Endothelial cell of umbilical vein (primary cell): ENCODE measurements at places on chromosomes 13 and 19. TPM values are rescaled to one million over a fixed set of nuclear protein-coding genes. Genes with fewer than 3 reads are reported as not detected.

GRCh38 chr19:4267901-4268815 lies 10.9 kb upstream of the SHD start:
- no peaks in the 10 kb centered on the region for H3K36me3 ChIP-seq
- H3K4me1 ChIP-seq = no peaks in the 10 kb centered on the region
- H3K27ac ChIP-seq = no peak overlapping the region
- no peak for DNase-seq
- no peaks in the 10 kb centered on the region for H3K27me3 ChIP-seq

DNA sequence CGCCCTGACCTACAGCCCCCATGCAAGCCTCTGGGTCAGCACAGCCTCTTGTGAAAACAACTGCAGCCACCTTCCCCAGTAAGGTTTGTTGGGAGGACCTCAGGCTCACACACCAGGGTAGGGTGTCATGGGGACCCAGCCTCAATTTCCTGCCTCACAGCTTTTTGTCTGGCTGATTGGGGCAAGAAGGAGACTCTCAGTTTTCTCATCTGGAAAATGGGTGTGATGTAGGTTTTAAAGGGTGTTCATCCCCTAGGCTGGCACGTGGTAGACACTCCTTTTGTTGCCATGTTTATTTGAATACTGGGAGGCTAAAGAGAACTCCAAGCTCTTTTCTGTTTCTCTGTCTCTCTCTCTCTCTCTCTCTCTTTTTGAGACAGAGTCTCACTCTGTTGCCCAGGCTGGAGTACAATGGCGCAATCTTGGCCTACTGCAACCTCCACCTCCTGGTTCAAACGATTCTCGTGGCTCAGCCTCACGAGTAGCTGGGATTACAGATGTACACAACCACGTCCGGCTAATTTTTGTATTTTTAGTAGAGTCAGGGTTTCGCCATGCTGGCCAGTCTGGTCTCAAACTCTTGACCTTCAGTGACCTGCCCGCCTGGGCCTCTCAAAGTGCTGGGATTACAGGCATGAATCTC lies 18.2 kb upstream of the PLAUR start:
- H3K27ac ChIP-seq = no peak overlapping the region
- H3K36me3 ChIP-seq = no peaks in the 10 kb centered on the region
- H3K4me1 ChIP-seq = no peaks in the 10 kb centered on the region
- H3K27me3 ChIP-seq = peaks cover 5% of the 10 kb centered on the region
- no peak overlapping the region for H3K4me3 ChIP-seq

DNA sequence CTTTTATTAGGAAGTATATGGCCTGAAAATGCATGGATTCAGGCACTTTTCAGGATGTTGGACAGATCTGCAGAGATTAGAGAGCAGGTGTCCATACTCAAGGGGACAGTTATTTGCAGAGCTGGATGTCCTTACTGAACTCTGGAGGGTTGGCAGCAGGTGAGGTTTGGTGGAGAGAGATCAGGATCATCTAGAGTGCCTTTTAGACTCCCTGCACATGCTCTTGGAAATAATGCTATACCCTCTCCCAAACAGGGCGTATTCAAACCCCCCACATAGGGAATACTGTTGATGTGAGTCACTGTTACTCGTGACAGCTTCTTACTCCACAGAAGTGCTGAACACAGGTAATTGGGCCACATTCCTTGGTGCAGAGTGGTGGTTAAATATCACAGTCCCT lies 725.7 kb upstream of the SGCG start:
- H3K4me3 ChIP-seq = no peak overlapping the region
- no peaks in the 10 kb centered on the region for H3K4me1 ChIP-seq
- DNase-seq = no peak
- no peak overlapping the region for H3K27ac ChIP-seq
- no peaks in the 10 kb centered on the region for H3K27me3 ChIP-seq

- no peaks in the 10 kb centered on the region for H3K27me3 ChIP-seq
- H3K36me3 ChIP-seq = peaks cover 5% of the 10 kb centered on the region
- no peak overlapping the region for H3K4me3 ChIP-seq
Observed at GRCh38 chr13:114077933-114078325, 54.5 kb downstream of the RASA3 start.

- H3K4me1 ChIP-seq = no peaks in the 10 kb centered on the region
- no peak overlapping the region for H3K4me3 ChIP-seq
- no peak overlapping the region for H3K27ac ChIP-seq
- no peak for DNase-seq
- H3K36me3 ChIP-seq = no peaks in the 10 kb centered on the region
Observed at GRCh38 chr19:6724631-6725492, 4.4 kb upstream of the C3 start.

DAND5 gene
- total RNA-seq = 0.20 and 0.28 TPM in 2 replicates

DNA sequence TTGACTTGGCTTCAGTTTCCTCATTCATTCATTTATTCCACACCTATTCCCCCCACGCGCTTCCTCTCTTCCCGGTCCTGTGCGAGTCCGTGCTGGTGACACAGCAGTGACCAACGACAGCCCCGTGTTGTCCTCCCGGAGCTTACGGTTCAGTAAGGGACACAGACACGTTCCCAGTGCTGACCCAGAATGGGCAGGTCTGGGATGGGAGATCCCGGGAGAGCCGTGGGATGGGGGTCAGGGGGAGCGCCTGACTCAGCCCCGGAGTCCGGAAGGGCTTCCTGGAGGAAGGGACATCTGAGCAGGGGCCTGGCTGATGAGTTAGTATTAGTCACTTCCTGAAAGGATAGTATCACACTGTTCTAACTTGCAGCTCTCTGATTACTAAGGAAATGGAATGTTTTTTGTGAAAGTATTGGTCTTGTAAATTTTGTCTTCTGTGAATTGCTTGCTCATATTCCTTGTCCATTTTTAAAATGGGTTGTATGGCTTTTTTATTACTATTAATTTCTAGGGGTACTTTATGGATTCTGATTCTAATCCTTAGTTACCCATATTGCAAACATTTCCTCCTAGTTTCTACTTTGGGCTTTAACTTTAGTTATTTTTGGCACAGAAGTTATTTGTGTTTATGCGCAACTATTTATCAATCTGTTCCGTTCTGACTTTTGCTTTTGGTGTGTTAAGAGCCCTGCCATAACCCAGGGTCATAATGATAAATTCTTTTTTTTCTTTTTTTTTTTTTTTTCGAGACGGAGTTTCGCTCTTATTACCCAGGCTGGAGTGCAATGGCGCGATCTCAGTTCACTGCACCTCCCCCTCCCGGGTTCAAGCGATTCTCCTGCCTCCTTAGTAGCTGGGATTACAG lies 708 bp upstream of the ERCC1 start:
- peak overlapping the region; percentile 73 for H3K4me3 ChIP-seq
- H3K27ac ChIP-seq = peak overlapping the region; percentile 100
- H3K27me3 ChIP-seq = no peaks in the 10 kb centered on the region
- peaks cover 4% of the 10 kb centered on the region for H3K36me3 ChIP-seq
- peaks cover 30% of the 10 kb centered on the region for H3K4me1 ChIP-seq
- DNase-seq = peak; percentile 95

DNA sequence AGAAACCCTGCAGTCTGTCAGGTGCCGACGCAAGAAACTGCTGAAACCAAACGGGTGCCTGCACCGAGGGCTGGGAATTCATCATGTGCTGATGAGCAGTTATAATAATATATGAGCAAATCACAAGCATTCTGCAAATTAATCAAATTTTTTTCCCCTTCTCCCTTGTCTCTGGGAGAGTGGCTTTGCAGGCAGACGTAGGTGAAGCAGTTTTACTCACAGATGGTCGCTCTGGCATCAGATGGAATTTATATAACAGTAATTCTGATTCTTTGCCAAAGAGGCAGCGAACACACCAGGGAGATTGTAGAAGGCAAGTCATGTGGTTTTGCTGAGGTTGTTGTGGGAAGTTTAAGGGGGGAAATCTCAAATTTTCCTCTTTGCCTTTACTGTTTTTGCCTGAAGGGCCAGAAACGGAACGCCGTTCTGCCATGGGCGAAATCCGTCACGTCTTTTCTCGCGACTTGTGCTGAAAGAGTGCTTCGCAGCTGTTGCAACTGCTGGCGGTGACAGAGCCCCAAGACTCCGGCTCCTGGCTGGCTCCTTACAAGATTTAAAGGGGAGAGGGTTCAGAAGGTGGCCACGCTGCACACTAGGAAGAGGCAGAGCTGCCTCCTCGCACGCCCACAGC lies 320.1 kb downstream of the ZNF536 start:
- no peak overlapping the region for H3K4me3 ChIP-seq
- no peak for DNase-seq
- H3K27ac ChIP-seq = no peak overlapping the region
- H3K4me1 ChIP-seq = no peaks in the 10 kb centered on the region
- H3K36me3 ChIP-seq = no peaks in the 10 kb centered on the region
- H3K27me3 ChIP-seq = no peaks in the 10 kb centered on the region

PRTN3 gene
- total RNA-seq = not detected in 2 replicates

DNA sequence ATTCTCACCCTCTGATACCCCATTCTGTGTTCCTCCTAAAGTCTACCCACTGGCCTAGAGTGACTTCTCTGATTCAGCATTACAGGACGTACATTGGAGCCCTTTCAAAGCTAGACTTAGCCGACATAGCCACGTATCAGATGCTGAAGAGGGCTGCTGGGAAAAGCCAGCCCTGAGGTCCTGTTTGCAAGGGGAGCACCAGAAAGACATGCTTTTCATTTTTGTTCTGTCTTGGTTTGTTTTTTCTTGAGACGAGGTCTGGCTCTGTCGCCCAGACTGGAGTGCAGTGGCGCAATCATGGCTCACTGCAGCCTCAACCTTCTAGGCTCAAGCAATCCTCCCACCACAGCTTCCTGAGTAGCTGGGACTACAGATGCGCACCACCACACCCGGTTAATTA lies 6.3 kb upstream of the ZSWIM4 start:
- no peaks in the 10 kb centered on the region for H3K36me3 ChIP-seq
- peaks cover 11% of the 10 kb centered on the region for H3K4me1 ChIP-seq
- H3K27me3 ChIP-seq = no peaks in the 10 kb centered on the region

DNA sequence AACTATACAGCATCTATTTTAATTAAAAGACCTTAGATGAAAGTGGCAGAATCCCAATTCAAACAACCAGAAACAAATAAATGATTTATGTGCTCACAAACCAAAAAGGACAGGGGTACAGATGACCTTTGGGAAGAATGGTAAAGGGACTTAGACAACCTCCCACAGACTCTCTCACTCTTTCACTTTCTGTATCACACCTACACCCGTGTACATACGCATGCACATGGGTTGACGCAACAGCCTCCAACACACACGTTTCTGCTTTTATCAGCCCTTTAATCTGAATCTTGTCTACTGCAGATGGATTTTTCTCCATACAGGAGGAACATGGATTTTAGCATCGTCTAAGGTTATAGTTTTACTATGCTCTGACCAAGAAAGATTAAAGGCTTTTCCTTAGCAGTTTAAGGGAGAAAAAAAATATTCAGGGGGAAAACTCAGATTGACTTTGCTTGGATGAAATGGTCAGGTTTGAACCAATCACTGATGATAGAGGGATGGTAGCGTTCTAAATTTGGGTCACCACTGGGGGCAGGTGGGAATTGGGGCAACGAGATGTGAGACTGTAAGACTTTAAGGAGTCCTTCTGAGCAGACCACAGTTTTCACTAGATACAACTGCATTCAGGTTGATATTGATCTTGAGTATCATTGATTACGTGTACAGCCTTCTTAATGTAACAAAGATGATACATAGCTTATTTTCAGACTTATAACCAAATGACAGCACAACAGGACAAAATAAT lies 166.1 kb downstream of the ITGBL1 start:
- no peaks in the 10 kb centered on the region for H3K36me3 ChIP-seq
- no peak overlapping the region for H3K27ac ChIP-seq
- H3K4me1 ChIP-seq = peaks cover 13% of the 10 kb centered on the region
- H3K4me3 ChIP-seq = no peak overlapping the region
- DNase-seq = no peak

DNA sequence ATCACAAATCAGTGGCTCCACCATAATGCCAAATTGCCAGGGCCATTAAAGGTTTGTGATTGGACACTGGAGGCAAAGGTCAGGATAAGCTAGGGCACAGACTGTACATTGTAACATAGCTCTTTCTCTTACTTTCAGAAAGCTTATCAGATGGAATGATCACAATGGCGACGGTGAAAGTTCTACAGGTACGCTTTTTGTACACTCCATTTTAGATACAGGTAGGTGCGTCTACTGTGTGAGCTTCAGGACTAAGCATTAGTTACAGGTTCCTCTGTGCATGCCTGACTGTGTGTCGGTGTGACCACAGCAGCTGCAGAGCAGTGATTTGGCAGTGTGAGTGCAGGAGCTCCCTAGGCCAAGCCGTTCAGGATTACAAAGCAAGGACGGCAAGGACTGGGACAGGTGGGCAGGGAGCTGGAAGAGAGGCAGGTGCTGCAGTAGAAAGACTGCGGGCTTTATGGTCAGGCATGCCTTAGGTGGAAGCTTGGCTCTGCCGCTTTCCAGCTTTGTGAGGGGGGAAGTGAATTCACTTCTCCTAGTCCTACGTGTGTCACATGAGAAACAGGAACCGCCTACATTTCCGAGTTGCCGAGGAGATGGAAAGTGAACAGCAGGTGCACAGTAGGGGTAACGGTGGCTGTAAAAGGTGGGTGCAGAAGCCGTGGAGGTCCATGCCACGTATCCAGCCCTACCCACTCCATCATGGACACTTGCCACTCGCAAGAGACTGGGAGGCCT lies 49.6 kb downstream of the MRPL57 start:
- no peaks in the 10 kb centered on the region for H3K4me1 ChIP-seq
- H3K36me3 ChIP-seq = no peaks in the 10 kb centered on the region
- no peak overlapping the region for H3K27ac ChIP-seq
- no peak overlapping the region for H3K4me3 ChIP-seq

GRCh38 chr13:77584106-77584505 lies 48.6 kb downstream of the SCEL start:
- no peaks in the 10 kb centered on the region for H3K36me3 ChIP-seq
- no peaks in the 10 kb centered on the region for H3K27me3 ChIP-seq
- no peak for DNase-seq
- no peaks in the 10 kb centered on the region for H3K4me1 ChIP-seq
- H3K27ac ChIP-seq = no peak overlapping the region
- H3K4me3 ChIP-seq = no peak overlapping the region

GRCh38 chr13:43240278-43240677 lies 216.9 kb downstream of the DNAJC15 start:
- H3K27me3 ChIP-seq = no peaks in the 10 kb centered on the region
- H3K4me3 ChIP-seq = no peak overlapping the region
- no peak overlapping the region for H3K27ac ChIP-seq
- no peak for DNase-seq
- H3K4me1 ChIP-seq = peaks cover 6% of the 10 kb centered on the region

DNA sequence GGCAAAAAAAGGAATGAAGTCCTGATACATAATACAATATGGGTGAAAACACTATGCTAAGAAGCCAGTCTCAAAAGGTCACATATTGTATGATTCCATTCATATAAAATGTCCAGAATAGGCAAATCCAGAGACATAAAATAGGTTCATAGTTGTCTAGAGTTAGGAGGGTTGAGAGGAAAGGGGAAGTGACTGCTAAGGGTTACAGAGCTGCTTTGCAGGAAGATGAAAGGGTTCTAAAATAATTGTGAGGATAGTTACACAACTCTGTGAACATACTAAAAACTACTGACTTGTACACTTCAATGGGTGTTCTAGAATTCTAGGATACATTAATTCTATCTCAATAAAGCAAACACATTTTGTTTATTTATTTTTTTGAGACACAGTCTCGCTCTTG lies 25.7 kb downstream of the CAB39L start:
- H3K4me3 ChIP-seq = no peak overlapping the region
- DNase-seq = no peak
- H3K4me1 ChIP-seq = no peaks in the 10 kb centered on the region
- no peaks in the 10 kb centered on the region for H3K27me3 ChIP-seq
- no peak overlapping the region for H3K27ac ChIP-seq
- H3K36me3 ChIP-seq = no peaks in the 10 kb centered on the region

GDF15 gene
- 140 and 165 TPM in 2 replicates for total RNA-seq
